ENCODE measurements at places on chromosomes 5 and 9.

- no peak for DNase-seq
These were observed 115.8 kb upstream of the SLC25A48 start for GRCh38 chr5:135718651-135719050.

DNA sequence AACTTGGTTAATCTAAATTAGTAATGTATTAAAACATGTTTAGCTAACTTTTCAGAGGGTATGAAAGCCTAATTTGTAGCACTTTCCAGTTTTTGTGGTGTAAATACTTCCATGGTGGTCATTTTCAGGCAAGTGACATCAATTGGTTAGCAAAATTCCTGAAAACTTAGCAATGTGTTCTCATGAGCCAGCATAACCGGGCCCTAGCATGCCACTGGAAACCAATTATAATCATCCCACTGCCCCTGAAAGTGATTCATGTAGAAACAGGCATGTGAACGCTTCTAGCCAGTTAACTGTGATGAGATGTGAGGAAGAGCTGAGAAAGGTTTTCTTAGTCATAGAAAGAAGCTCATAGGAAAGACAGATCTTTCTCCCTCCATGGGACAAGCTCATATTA is 417.2 kb downstream of the TLR4 start:
- DNase-seq = no peak

GRCh38 chr9:105046907-105047741 is 119.2 kb upstream of the ABCA1 start:
- DNase-seq = no peak

DNA sequence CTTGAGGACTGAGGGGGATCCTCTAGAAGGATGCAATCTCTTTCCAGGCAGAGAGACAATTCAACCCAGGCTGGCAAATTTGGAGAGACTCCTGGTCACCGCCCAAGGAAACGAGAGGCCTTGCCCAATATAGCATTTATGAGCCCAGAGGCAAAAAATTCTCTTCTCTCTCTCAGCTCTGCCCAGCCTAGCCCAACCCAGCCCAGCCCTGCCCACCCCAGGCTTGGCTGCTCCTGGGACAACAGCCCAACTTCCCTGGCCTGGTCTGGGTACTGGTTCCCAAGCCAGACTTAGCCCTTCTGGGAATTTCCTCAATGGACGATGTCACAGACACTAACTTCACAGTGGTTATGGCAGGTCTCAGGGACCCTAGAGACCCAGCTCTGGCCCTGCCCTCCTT is 116.5 kb downstream of the PSD2 start:
- no peak for DNase-seq

DNA sequence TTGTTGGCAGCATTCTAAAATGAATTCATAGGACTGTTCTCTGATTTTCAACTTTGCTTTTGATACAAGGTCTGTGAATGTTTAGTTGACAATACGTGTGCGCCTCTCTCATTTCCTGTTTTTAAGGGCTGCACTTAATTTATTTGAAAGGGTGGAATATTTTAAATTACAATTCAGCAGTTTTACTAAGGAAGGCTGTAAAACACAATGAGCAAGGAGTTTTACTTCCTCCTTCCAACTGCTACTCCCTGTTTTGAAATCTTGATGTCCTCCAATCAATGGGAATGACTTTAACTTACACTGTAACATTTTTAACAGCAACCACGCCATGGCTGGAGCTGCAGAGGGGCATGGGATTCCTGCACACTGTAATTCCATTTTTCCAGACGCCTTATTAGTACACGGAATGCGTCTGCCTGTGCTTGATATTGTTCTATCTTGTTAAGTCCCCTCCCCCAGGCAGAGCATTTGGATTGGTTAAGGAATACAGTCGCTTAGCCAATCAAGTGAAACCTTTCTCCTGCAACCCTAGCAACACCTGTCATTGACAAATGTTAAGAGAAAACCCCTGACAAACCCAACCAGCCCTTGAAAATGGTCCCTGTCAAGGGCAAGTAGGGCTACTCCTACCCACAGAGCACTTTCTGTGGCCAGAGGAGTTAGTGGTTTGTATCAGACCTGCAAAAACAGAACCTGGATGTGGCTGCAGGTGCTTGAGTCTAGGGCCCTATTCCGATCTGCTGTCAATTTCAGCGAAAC is 12.5 kb upstream of the ZSWIM6 start:
- DNase-seq = no peak

GRCh38 chr5:56309262-56309826 is 76.2 kb upstream of the ANKRD55 start:
- no peak for DNase-seq

- DNase-seq = no peak
These were observed 366.9 kb upstream of the IRX2 start for GRCh38 chr5:3118340-3118739.

Data from T-helper 1 cell (primary cell).